ENCODE measurements at places on chromosomes 1 and 21.

DNA sequence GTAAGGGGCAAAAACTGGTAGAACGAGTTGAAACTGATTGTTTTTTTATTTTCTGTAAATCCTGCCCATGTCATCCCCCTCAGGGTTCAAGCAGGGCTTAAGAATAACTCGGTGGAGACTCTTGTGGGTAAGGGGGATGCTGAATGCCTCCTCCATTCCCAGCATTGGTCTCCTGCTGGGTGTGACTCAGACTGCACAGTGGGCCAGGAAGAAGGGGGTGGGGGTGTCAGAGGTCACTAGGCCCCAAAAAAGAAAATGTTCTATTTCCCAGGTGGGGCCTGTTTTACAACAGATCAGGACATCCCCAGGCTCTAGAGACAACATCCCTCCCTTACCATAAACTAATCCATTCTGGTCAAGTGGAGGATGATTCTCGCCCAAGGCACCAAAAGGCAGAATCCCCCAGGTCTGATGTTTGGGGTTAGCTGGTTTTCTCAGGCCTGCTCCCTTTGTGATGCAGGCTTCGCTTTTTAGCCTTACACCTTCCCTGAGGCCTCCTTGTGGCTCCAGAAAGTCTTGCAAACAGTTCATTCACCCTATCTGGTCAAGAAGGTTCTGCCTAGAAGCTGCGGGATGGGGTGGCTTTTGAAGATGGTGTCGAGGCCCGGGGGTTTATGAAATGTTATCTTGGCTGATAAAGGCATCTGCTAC lies 10.7 kb upstream of the GRHL3 start:
- DNase-seq: no peak

DNA sequence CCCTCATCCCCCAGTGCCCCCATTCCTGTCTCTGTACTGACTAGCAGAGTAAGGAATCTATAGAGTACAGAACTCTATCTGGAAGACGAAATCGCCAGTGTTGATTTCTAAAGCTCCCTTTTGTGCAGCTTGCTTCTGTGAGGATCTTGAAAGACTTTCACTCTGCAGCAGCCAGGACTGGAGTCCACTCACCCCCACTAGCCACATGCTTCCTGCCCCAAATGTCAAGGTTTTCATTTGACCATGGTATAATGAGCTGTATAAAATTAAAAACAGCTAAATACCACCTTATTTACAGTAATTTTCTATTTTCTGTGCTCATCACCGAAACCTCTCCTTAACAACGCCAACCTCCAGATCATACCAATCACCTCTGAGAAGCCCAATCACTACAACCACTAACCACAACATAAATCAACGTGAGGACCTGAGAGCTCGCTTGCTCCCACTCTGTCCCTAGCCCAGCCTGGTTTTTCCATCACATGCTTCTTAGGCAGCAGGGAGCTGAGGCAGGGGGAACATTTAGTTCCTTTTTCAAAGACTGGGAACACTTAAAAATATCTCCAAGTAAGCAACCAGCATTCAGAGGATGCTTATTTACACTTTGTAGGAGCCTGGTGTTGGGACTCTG lies 56.1 kb upstream of the IRF2BP2 start:
- no peak for DNase-seq

DNA sequence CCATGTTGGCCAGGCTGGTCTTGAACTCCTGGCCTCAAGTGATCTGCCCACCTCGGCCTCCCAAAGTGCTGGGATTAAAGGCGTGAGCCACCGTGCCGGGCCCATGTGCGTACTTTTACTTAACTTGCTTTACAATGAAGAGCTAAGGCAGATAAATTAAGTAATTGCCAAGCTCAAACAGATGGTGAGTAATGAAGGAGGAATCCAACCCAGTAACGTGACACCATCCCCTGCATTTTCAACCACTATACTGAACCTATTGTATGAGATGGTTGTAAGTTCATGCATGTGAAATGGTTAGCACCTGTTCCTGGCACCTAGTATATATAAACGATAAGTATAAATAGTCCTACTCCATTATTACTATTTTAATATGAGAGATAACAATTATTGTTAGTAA lies 588.0 kb upstream of the BEND5 start:
- DNase-seq: no peak

- no peak for DNase-seq
Measured at GRCh38 chr1:109993885-109994284, 9.3 kb downstream of the AHCYL1 start.

- DNase-seq: no peak
Measured at GRCh38 chr1:228307218-228308023, 99.2 kb downstream of the TRIM11 start.

DNA sequence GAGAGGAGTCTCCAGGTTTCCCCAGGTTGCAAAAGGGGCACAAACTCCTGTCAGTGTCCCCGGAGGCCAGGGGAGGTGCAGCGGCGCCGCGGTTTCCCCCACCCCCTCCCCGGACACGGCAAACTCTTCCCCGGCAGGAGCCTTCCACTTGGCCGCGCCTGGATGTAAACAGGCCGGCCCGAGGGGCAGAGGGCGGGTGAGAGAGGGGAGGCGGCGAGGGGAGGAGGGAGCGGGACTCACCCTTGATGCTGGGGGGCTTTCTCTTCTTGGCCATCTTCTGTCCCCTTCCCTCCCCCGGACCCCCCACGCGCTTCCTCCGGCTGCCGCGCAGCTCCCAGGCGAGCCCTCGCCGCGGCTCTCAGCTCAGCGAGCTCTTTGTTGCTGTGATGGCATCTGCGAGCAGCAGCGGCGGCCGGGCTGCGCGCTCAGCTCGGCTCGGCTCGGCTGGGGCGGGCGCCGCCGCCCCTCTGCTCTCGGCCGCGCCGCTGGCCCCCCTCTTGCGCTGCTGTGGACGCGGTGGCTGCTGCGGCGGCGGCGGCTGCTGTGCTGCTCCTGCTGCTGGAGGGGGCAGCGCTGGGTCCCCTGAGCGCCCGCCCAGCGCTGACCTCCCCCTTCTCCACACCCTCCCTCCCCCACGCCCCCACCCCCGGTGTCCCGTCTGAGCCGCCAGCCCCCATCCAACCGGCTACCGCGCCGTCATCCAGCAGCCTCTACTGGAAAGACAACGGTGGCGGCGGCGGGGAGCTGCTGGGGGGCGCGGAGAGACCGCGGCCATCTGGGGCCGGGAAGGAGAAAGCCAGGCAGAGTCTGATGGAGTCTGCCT lies 4.9 kb upstream of the SLC44A5 start:
- DNase-seq: no peak

DNA sequence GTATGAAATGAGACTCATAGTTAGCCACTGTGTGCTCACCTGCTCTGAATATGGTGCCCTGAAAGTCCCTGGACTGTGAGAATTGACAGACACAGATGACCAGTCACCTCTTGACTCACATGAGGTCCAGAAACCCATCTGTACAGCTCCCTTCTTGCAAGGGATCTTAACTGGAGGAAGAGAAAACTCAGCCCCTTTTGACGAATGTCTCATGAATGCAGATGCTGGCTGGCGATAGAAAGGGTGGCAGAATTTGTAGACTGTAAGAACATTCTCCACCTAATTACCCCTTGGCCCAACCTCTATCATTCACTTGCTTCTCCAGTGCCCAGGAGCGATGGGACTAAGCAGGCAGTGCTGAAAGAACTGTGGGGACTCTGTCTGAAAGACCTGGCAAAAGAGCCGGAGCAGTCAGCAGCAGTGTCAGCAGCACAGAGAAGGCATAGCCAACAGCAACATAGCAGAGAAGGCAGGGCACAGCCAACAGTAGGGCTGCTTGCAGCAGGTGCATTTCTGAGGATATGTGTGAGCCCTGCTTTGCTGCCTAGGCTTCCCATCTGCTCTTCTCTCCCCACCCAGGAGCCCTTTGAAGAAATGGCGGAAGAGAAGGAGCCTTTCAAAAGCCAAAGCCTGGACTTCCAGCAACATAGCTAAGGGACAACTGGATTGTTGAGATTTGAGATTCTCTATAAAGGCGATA lies 25.8 kb upstream of the IFNGR2 start:
- DNase-seq: no peak

Data from stimulated activated CD8-positive, alpha-beta memory T cell treated with anti-CD3 and anti-CD28 coated beads, Interleukin-12 subunit alpha, Interleukin-12 subunit beta, amount 100 ng/mL, for 1 hour (primary cell).